ENCODE measurements at places on chromosomes 13 and 19.

- DNase-seq, result no peak
Observed at GRCh38 chr19:4183967-4184717, 1.7 kb downstream of the ANKRD24 start.

DNA sequence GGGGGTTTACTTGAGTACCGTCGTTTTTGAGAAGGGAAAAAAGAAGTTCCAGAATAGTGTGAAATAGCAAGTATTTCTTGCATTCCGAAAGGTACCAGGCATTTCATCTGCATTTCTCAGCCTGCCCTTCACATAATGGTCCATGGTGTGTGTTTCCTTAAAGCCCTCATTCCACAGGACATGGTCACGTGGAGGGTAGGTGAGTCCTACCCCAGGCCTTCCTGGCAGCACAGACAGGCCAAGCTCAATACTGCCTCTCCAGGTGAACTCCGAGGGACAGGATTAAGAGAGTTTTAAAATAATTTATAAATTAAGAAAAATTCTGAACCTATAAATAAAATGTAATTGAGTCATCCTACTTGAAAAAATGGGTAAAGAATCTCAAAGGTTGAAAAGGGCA lies 64.7 kb downstream of the TNFRSF19 start:
- no peak for DNase-seq

- DNase-seq, result no peak
Observed at GRCh38 chr19:6222884-6223283, 56.9 kb downstream of the MLLT1 start.

- DNase-seq, result no peak
Observed at GRCh38 chr19:33501693-33502356, 19.8 kb downstream of the PEPD start.

DNA sequence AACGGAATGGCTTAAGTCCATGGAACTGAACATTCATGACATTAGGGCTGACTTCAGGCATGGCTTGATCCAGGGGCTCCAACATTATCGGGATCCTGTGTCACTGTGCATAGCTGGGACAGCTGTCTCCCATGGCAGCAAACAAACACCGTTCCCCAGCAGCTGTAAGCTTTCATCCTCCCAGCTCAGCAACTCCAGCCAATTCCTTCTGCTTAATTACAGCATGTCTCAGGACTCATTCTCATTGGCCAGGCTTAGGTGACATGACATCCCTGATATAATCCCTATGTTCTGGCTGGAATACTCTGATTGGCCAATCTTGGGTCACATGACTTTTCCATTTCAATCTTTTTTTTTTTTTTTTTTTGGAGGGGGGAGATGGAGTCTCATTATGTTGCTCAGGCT lies 10.9 kb upstream of the TLE5 start:
- DNase-seq, result no peak

DNA sequence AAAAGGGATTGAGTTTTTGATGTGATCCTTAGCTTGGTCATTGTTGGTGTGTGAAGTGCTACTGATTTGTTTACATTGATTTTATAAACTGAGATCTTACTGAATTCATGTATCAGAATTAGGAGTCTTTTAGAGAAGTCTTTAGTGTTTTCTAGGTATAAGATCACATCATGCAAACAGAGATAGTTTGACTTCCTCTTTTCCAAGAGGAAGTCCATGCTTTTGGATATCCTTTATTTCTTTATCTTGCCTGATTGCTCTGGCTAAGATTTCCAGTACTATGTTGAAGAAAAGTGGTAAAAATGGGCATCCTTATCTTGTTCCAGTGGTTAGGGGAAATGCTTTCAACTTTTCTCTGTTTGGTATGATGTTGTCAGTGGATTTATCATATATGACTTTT lies 561.2 kb upstream of the SLITRK1 start:
- no peak for DNase-seq
